ENCODE measurements at places on chromosomes 12 and 14. TPM values are rescaled to one million over a fixed set of nuclear protein-coding genes. Genes with fewer than 3 reads are reported as not detected.

DNA sequence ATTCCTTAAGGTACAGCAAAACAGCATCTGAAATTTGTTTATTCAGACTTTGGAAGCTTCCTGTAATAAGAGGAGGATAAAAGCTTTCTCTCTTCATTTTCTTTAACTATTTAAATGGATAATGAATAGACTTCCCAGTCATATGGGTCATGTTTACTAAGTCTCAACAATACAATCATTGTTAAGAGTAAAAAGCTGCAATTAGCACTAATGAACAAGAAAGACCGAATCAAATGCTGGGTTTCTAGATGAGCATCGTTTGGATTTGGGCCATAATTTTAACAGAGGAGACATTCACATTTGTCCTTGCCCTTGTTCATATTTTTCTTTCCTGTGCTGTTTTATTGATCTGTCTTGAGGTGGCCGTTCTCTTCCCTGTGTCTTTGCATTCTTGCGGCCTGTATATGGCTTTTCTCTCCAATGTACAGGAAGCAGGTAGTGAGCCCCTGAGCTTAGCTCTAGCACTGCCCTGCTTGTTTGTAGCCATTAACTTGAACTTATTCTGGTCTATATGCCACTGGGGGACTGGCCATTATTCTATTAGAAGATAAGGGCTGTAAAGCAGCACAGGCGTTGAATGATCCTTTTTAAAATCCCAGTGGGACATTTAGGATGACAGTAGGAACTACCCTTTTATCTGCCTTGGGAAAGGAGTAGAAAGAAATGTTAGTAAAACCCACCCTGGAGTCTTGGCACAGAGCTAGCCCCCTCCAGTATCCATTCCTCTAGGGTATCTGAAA lies 34.6 kb downstream of the ABHD12B start:
- H3K36me3 ChIP-seq = peaks cover 20% of the 10 kb centered on the region
- no peak for DNase-seq
- no peaks in the 10 kb centered on the region for H3K27me3 ChIP-seq
- H3K4me1 ChIP-seq = no peaks in the 10 kb centered on the region

DNA sequence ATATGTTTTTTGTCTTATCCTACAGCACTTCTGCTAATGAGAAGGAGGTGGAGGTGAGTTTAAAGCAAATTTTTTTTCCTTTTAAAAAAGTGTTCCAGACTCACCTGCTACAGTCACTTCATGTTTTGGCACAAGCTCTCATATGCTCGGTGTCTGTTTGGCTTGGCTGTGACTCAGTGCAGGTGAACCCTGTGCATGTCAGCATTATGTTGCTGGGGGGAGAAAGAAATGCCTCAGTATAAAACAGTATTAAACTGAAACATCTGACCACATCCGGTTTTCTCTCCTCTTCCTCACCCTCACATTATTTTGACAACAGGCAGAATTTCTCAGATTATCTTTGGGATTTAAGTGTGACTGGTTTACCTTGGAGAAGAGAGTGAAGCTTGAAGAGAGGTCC lies 105.2 kb downstream of the DNAI7 start:
- no peaks in the 10 kb centered on the region for H3K36me3 ChIP-seq
- no peaks in the 10 kb centered on the region for H3K4me1 ChIP-seq
- peaks cover 2% of the 10 kb centered on the region for H3K27me3 ChIP-seq
- no peak overlapping the region for H3K27ac ChIP-seq
- DNase-seq = no peak
- no peak overlapping the region for H3K4me3 ChIP-seq

DNA sequence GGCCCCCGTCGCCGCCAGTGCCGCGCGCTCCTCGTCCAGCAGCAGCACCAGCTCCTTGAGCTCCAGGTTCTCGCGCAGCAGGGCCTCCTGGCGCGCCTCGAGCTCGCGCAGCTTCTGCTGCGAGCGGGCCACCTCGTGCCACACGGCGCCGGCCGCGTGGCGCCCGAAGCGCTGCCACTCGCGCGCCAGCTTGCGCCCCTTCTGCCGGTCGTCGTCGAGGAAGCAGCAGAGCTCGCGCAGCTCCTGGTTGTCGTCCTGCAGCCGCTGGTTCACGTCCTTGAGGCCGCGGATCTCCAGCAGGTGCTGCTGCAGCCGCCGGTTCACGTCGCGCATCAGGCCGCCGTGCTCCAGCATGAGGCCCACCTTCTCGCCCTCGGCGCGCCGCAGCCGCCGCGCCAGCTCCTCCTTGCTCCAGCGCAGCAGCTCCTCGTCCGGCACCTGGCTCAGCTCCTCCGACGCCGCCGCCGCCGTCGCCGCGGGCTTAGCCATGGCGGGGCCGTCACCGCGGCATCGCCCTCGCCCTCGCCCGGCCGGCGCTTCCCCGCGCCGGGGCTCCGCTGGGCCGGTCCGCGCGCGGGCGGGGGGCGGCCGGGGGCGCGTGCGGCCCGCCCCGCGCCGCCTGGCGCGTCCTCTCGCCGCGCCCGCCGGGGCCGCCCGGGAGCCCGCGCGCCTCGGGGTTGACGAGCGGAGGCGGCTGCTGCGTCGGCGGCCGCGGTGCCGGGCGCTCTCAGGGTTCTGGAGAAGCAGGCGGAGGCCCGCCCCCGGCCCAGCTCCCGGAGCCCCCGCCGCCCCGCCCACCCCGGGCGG lies at the start of gene CCDC85C:
CCDC85C (minus strand) TSS at position 737 of the 807 bp plus-strand sequence; CDS start at position 489, 248 bp downstream.
- no peaks in the 10 kb centered on the region for H3K27me3 ChIP-seq
- peaks cover 16% of the 10 kb centered on the region for H3K4me1 ChIP-seq
- peak within 1 kb of the TSS; percentile 69 for H3K4me3 ChIP-seq
- peak within 1 kb of the TSS; percentile 83 for H3K27ac ChIP-seq

GRCh38 chr12:94767956-94768355 lies 117.6 kb upstream of the TMCC3 start:
- peaks cover 25% of the 10 kb centered on the region for H3K27me3 ChIP-seq
- peak; percentile 6 for DNase-seq
- no peaks in the 10 kb centered on the region for H3K4me1 ChIP-seq
- no peaks in the 10 kb centered on the region for H3K36me3 ChIP-seq

DNA sequence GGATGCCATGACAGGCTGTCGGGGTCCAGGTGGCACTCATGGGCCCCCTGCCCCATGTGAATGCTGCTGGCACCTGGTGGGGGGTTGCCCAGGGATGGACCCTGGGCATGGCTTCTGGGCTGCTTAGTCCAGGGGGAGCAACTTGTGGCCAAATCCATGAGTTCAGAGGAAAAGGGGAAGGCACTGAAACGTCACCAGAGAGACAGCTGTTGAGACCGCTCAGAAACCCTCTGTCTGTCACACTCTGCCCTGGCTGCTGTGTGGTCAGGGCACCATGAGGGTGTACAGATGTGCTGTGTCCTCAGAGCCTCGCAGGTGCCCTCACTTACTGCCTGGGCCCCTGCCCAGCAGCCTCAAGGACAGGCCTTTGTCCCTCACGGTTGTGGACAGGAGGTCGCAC lies 9.4 kb downstream of the CLBA1 start:
- no peak overlapping the region for H3K27ac ChIP-seq
- no peak overlapping the region for H3K4me3 ChIP-seq
- H3K36me3 ChIP-seq = peaks cover 12% of the 10 kb centered on the region
- no peak for DNase-seq
- H3K4me1 ChIP-seq = no peaks in the 10 kb centered on the region

DNA sequence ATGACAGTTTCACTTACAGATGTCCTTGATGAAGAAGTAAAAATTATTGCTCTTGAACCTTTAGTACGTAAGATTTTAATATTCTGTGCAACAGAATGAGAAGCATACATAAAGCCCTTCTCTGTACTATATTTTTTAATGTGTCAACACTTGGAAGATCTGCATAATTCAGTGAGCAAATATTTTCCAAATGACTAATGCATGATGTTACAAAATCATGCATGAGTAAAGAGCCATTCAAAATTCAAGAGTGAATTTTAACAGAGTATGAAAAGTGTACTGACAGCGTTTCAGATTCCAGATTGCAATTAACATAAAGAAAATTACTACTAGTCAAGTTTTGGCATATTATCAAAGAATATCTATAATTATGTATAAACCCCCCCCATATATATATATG lies 101.4 kb upstream of the BBS10 start:
- H3K27ac ChIP-seq = no peak overlapping the region
- no peak overlapping the region for H3K4me3 ChIP-seq
- no peaks in the 10 kb centered on the region for H3K27me3 ChIP-seq
- H3K36me3 ChIP-seq = peaks cover 2% of the 10 kb centered on the region

- no peak for DNase-seq
- no peak overlapping the region for H3K4me3 ChIP-seq
- H3K36me3 ChIP-seq = peaks cover 69% of the 10 kb centered on the region
Observed at GRCh38 chr12:132814232-132814631, 14.4 kb downstream of the GOLGA3 start.

GRCh38 chr12:49201595-49202295 lies 12.9 kb upstream of the TUBA1A start:
- peak; percentile 70 for DNase-seq
- H3K4me1 ChIP-seq = peaks cover 8% of the 10 kb centered on the region
- H3K4me3 ChIP-seq = no peak overlapping the region

DNA sequence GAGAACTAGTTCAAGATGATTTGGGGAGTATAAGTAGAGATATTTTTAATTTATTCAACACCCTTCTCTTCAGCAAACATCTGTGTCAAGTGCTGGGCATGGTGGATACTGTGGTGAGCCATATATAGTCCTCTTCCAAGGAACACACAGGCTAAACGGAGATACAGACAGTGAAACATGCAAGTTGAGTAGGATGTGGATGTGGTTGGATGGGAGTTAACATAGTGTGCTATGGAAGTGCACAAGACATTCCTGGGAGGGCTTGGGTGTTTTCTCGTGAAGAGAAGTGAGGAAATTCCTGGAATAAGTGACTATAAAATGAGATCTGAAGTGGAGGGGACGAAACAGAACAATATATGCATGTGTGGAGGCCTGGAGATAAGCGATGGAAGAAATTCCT lies 181.1 kb upstream of the NPAS3 start:
- H3K27ac ChIP-seq = no peak overlapping the region
- H3K36me3 ChIP-seq = no peaks in the 10 kb centered on the region
- H3K4me3 ChIP-seq = no peak overlapping the region

GRCh38 chr12:105459760-105460330 lies 129.4 kb downstream of the C12orf75 start:
- no peak for DNase-seq
- H3K4me1 ChIP-seq = no peaks in the 10 kb centered on the region
- H3K36me3 ChIP-seq = no peaks in the 10 kb centered on the region
- no peak overlapping the region for H3K4me3 ChIP-seq
- peaks cover 5% of the 10 kb centered on the region for H3K27me3 ChIP-seq

CLMN gene
- total RNA-seq = under 0.01 TPM

MYO1H gene
- total RNA-seq = not detected
